ENCODE measurements at places on chromosomes 1 and 21.

DNA sequence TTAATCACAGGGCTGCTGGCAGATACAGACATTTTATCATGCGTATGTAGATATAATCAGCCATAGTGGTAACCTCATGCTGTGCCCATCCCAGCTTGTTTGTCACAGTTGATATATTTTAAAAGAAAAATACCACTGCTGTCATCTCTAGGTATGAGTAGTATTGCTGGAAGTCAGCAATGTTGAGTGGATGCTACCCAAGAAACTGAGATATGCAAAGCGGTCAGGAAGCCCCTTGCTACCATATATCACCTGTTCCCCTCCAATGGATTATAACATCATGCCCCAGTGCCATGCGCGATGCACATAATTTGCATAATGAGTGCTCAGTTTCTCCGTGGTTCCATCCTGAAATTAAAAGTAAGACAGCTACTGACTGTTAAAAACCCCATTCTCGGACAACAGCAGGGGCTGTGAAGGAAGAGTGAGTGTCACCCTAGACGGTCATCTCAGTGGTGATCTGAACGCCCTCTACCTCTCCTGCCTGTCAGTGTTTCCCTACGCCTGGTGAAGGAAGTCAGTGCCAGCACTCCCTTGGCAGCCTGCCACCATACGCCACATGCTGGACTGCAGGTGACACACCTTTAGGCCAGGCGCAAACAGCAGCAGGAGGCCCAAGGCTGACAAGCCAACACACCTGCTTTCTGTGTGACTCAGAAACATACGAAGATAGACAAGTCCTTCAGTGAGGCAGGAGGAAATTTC is 2.7 kb downstream of the IL10RB start:
- DNase-seq, result peak; percentile 59

GRCh38 chr1:186865857-186866256 is 37.1 kb downstream of the PLA2G4A start:
- DNase-seq, result no peak

DNA sequence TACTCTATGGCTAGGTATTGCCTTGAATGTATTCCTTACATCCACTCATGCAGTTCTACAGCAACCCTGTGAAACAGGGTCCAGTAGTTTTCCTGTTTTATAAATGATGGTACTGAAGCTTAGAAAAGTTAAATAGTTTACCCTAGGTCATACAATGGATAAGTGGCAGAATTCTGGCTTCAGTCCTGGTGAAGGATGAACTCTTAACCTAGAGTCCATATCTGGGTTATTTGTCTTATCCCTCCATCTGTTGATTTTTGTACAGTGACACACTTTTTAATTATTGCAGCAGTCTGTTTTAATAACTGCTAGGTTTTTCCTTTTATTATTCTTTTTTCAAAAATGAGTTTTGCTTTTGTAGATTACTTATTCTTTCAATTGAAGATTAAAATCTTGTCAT is 263.9 kb downstream of the DNM3 start:
- no peak for DNase-seq

DNA sequence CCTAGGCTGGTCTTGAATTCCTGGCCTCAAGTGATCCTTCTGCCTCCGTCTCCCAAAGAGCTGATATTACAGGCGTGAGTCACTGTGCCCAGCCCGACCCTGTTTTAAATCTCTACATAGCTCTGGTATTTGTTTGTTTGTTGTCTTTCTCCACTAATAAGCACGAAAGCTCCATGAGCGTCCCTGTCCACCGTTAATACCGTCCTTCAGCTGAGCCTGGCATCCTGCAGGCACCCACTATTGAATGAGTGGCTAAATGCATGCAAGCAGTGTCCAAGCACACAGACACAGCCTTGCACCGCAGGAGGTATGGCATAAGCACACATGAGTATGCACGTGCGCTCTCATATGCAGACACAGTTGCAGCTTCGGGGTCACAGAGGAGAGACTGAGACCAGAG is 4.5 kb upstream of the COL16A1 start:
- DNase-seq, result no peak

DNA sequence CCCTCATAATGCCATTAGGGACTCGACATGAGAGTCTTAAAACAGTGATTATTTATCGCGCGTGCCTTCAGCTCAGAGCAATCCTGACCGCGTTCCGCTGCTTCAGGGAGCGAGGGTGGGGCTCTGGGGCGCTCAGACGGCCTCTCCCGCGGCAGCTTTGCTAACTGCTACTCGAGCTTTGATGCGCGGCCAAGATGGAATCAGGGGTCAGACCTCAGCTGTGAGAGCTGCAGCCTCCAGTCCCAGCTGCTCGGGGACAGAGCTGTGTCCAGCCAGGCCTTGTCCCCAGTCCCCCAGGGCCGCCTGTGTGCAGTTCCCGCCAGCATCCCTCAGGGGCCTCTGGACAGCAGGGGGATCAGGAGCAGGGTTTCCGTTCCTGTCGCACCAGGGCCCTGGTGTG is 104.6 kb upstream of the TTC34 start:
- no peak for DNase-seq

- no peak for DNase-seq
Measured at GRCh38 chr1:246971969-246972368, 35.9 kb downstream of the ZNF695 start.

Data from GM13976 (cell line).